AML-193 (cell line): ENCODE measurements at places on chromosomes 3 and 15.

DNA sequence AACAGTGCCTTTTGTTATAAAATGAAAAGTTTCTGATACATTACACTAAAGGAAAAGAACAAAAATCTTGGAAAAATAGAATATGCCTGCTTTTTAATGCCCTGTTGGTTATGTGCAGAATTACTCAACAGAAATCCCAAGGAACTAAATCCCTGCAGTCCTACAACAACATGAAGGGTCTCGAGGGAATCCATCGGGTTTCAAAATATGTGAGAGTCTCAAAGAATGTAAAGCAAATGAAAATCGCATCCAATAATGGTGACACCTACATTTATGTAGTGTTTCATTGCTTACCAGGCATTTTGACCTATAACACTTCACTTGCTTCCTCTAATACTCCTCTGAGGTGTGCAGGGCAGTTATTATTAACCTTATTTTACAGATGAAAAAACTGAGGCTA, 411.3 kb downstream of the FOXP1 start:
- DNase-seq = no peak

DNA sequence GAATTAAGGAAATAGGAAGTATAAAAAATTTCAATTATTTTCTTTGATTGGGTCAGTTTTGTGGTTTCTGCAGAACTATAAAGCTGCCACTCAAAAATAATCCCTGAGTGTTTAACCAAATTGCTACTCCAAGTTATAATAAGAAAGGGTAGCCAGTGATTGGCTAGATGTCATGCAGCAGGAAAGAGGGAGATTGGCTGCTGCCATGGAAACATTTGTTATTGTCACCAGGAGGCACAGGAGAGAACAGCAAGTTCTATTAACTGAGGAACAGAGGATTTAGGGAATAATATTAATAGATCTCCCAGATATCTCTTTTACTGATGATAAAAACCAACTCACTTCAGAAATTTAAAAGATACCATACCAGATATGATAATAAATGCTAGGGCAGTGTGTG, 42.6 kb downstream of the CLDN1 start:
- DNase-seq = no peak

DNA sequence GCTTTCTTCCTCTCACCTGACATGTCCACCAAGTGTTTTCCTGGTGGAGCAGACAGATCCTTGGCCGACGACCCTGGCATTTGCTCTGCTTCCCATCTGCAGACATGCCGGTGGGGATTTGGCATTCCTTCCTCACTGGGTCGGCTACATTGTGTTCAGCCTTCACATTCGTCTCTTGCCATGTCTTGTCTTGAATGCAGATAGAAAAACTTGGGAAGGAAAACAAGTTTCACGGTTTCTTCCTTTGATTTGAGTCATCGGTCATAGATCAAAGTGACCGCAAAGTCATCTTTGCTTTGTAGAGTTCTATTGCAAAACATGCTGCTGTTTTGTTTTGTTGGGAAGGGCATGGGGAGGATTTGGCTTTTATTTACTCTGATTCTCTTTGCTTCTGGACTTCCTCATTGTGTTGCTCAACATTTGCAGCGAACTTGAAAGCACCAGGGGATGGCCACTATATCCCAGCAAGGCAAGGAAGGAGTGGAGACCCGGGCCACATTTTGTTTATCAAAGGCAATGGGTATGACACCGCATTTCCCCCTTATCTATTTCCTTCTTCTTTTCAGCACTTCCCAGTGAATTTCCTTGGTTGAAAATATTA, 321.3 kb downstream of the CACNA2D3 start:
- DNase-seq = no peak

- DNase-seq = no peak
Observed at GRCh38 chr3:48285132-48285531, 44.2 kb downstream of the ZNF589 start.

DNA sequence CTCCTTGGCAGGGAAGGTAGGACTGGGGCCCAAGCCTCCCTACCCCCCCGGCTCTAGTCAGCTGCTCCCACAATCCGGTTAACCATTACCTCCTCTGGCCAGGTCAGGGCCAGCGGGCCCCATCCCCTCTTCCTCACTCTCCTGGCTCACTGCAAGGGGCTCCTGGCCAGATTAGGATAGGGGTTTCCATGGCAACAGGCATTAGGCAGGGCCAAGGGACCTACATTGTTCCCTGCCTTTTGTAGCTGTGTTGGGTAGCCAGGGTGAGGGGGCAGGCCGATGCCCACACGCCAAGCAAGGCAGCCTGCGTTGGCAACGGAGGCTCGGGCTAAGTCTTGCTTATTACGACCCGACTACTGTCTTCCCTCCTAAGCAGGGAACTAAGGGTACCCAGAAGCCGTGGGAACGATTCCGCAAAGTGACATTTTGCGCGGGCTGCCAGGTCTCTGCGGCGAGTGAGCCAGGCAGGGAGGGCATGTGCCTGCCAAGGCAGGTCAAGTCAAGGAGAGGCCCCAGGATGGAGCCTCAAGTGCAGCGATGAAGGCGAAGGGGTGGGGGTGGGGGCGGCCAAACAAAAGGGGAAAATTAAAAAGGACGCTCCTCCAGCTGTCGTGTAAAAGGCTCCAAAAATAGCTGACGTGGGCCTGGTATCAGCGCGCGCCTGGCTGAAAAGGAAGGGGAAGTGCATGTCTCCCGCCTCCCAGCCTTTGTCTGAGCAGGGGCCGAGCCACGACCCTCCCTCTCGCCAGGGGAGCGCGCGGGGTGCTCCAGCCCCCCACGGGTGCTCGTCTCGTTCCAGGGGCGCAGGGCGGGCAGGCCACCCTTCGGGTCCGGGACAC, 919 bp downstream of the IDH2 start:
- DNase-seq = peak; percentile 46

GRCh38 chr15:52097180-52097579, 15.4 kb downstream of the BCL2L10 start:
- DNase-seq = no peak

DNA sequence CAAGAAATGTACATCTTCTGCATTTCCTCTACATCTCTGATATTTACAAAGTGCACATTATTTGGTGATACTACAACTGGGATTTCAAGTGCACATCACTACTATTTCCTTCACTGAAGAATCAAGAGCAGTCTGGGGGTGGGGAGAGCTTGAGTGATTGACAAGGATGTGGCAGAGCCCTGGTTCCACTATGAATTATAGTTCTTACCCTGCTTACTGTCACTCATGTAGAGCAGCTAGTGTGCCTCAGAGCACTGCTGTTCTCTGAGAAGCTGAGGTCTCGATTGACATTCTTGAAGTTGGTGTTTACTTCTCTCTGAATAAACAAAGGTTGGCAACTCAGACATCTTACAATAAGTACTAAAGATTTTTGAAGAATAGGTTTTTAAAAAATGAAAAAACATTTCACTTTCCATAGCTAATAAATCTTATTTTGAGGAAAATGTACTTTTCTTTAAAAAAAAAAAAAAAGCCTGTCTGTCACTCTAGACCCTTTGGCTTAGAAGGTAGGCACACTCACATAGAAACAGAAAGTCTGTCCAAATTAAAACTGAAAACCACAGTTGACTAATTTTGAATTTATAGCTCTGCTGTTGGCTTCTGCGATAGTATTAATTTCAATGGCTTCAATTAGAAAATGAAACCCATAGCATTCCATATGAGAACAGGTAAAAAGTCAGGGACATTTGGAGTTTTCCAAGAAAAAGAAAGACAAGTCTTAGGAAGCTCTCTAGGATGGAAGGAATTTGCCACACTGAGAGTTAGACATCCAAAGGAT, 5.6 kb downstream of the GREM1 start:
- DNase-seq = no peak

GRCh38 chr3:146577662-146578061, 27.5 kb downstream of the PLSCR5 start:
- DNase-seq = peak; percentile 74

DNA sequence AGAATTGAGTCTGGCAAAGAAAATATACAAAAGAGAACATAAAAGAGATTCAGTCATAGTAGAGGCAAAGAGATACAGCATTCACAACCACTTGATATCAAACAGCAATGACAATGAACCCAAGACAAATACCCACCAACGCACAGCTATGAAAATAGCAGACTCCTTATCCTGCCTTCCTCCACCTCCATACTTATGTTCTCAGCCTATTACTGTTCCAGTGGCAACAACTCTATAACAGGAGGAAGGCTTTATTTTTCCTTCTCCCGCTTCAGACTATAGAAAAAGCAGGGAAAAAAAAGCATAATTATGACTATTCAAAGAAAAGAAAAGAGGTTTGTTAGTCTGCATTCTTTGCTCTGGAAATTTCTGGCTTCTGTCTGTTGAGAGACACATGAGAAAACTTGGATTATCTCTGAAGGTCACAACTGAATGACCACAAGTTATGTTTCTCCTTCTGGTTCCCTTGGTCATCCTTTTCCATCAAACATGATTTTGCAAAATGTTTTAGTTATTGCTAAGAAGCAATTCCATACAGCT, 81.2 kb upstream of the PLXND1 start:
- DNase-seq = no peak

GRCh38 chr15:81398910-81399551, 25.0 kb upstream of the TMC3 start:
- DNase-seq = no peak

- DNase-seq = no peak
Observed at GRCh38 chr3:65728138-65728537, 310.6 kb downstream of the MAGI1 start.

DNA sequence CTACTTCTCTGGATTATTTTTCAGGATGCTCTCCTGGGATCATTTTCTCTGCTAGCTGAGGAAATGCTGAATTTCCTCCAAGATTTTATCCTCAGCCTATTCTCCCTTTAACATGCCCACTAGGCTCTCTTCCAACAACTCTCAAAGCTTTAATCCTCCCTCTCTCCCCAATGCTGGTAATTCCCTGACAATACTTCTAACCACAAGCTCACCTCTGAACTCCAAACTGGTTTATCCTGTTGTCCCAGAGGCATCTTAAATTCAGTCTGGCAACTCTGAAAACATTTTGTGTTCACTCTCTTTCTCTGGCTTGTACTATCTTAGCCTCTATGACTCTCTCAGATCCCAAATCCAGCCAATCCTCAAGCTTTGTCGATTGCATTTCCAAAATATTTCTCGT, 490.3 kb downstream of the MECOM start:
- no peak for DNase-seq

- DNase-seq = no peak
Observed at GRCh38 chr15:38093931-38094330, 158.7 kb upstream of the SPRED1 start.

GRCh38 chr15:90859234-90860131, 8.9 kb upstream of the FURIN start:
- no peak for DNase-seq

DNA sequence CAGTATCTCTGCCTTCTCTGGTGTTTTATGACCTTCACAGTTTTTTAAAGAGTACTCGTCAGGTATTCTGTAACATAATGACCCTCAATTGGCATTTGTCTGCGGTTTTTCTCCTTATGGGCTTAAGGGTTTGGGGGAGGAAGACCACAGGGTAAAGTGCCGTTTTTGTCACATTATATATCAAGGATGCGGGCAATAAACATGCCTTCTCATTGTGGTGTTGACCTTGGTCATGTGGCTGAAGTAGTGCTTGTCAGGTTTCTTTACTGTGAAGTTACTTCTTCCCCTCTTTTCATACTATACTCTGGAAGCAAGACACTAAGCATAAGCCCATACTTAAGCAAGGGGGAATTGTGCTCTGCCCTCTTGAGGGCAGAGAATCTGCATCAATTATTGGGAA, 16.6 kb downstream of the CAPN3 start:
- DNase-seq = no peak

DNA sequence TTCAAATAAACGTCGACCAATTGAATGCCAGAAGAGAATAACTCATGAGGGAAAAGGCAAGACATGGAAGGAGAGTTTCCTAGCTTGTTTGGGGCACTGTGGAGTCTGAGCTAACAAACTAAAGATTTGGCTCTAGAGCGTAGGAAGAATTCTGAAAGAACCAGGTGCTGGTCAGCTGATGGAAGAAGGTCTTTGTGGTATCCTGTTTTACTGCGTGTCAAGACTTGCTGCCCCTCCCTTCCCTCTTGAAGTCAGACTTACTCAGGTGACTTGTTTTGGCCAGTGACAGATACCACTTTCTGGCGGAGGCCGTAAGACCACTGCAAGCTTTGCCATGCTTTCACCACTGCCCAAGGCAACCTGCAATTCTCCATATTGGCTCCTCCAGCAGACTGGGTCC, 673 bp upstream of the HCLS1 start:
- no peak for DNase-seq

DNA sequence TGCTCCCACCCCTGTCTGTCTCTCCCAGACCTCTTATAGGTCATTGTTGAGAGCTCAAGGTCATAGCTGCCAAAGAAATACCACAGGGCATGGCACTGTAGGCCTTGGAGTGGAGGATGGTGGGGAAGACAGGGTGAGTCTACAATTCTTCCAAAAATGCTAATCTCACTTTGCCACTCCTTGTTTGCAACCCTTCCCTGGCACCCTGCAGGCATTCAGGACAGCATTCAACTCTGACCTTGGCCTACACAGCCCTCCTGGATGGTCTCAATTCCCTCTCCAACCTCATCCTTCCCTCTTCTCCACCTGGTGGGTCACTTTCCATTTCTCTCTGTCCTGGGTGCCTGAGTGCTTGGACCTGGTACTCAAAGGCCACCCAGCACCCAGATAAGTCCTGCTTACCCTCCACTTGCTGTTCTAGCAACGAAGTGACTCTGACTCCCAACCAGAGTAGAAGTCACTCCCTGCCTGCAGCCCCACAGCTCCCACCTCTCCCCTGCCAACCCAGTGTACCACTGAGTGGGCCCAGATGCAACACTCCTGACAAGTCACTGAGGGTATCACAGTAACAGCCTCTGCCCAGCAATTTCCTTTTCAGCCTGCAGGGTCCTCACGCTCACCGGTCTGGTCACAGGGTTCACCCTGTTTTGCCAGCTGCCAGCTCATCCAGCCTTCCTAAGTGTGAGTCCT, 36.6 kb downstream of the AMOTL2 start:
- no peak for DNase-seq

DNA sequence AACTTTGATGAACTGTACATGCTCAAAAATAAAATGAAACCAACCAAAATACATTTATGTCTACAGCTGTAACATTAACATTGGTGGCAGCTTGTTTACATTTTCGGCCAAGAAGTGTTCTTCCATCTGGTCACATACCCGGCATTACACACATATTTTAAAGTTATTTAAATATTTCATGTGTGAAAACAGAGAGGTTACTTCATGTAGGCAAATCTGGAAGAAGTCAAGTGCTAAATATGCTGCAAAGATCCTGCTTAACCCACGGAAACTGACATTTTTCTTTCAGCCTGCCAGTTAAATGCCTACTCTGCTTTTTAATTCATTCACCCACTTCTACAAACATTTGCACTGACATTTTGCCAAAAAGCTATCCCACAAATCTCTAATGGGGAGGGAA, 69.7 kb downstream of the MB21D2 start:
- no peak for DNase-seq

DNA sequence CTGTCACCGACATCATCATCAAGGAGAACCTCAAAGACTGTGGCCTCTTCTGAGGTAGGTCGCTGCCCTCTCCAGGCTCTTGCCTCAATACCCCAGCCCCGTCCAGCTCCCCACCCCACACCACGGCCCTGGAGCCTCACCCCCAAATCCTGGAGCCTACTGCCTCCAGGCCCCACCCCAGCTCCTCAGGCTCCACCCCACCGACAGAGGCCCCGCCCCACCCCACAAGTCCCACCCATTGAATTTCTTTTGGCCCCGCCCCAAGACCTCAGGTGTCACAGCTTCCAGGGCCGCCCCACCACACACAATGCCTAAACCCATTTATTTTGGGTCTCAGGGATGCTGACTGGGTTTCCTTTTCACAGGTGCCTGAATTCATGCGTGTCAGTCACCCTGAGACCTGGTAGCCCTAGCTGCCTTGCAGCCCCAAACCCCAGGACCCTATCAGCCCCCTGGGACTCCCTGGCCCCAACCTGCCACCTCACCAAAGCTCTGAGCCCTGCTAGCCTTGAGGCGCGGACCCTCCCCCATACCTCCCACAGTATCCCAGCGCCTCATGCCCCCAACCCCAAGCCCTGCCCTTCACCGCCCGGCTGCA, 3.6 kb downstream of the GNAT1 start:
- DNase-seq = no peak
